Vagina (tissue), 2 donors: ENCODE measurements at places on chromosomes 7 and 10. TPM values are rescaled to one million over a fixed set of nuclear protein-coding genes. Genes with fewer than 3 reads are reported as not detected.
A peak's percentile ranks its signal among the peaks of the same experiment; 100 is the strongest.

RHOBTB1 gene
- total RNA-seq: 11.0 TPM

RASA4B gene
- total RNA-seq: 19.6 TPM

PDGFA gene
- total RNA-seq: 31.2 TPM

FAM20C gene
- 22.1 TPM for total RNA-seq

ACTL6B gene
- total RNA-seq: 0.49 TPM

CDK14 gene
- 21.6 TPM for total RNA-seq

DNA sequence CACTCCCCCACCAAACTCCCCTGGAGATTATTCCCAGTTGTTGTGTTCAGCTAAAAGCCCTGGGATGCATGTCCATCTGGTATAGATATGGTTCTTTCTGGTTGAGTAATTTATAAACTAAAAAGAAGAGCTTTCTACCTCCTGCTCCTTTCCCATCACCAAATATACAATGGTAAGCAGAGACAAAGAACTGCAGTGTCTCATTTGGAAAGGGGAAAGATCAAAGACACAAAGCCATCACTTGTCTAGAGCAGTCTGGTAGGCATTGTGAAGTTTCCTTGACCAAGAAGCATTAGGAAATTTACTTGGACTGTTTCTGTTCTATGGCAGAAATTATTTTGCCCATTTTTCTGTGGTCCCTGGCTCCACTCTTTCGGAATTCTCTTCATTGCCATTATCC is 24.9 kb upstream of the PANK1 start:
- no peaks in the 10 kb centered on the region for H3K36me3 ChIP-seq
- H3K27me3 ChIP-seq: no peaks in the 10 kb centered on the region
- no peak for DNase-seq
- H3K27ac ChIP-seq: no peak overlapping the region

DNA sequence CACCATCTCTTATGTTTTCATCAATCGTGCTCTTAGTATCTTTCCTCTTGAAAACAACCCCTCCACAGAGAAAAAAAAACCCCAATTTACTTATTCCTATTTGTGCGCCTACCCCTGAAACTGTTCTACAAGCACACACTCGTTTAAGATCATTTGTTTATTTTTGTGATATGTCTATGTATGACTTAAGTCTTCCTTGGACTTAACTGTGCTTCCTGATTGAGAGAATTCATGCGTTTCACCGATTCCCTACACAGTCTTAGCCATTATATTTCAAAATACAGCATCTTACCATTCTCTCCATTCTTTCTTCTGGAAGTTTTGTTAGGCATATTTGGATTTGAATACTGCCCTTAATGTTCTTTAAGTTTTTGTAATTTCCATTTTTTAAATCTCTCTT is 159.4 kb downstream of the MLLT10 start:
- no peak overlapping the region for H3K27ac ChIP-seq
- no peaks in the 10 kb centered on the region for H3K27me3 ChIP-seq
- H3K4me1 ChIP-seq: peaks cover 6% of the 10 kb centered on the region
- no peak for DNase-seq
- H3K36me3 ChIP-seq: no peaks in the 10 kb centered on the region
- H3K4me3 ChIP-seq: no peak overlapping the region

DNA sequence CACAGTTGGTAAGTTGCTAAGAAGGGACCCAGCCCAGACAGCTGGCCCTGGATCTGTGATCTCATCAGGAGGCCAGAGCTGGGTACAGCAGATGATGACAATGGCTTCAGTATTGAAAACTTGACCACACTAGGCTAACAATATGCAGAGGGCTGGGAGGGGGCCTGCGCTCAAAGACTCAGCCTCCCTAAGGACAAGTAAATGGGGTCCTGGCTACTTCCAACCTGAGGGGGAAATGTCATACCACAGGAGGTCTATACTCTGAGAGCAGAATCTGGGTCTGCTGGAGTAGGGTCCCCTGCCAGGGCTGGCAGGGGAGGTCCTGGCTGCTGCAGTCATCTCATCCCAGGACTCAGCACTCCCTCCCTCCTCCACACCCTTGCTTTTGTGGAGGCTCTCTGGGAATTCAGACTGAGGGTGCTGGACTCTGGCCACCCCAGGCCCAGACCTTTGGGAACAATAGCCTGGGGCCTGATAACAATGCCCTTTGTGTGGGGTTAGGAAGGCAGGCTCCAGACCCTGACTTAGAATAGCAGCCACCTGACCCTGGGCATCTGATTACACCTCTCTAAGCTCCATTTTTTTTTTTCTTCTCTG is 1.4 kb downstream of the FXYD4 start:
- no peak overlapping the region for H3K27ac ChIP-seq
- no peaks in the 10 kb centered on the region for H3K36me3 ChIP-seq

DNA sequence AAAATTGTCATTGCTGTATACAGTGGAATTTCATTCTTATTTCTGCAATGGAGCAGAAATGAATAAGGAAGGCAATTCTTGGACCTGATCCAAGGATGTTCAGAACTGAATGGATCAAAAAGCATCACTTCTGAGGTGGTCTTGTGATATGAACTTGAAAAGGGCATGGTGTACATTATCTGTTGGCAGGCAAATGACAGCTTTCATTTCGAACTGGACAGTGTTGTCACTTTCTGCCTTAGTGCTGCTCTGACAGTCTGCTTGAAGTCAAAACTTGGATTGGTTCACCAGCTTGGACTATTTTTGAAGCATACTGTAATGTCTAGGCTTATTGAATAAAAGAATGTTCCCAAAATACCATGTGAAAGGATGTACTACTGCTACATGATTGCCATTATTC is 52.0 kb downstream of the VCL start:
- H3K27ac ChIP-seq: peak overlapping the region; percentile 4
- no peak for DNase-seq
- no peaks in the 10 kb centered on the region for H3K36me3 ChIP-seq
- H3K4me3 ChIP-seq: no peak overlapping the region

GRCh38 chr10:54415483-54415882 is 385.5 kb downstream of the PCDH15 start:
- H3K27ac ChIP-seq: no peak overlapping the region
- no peaks in the 10 kb centered on the region for H3K27me3 ChIP-seq
- no peaks in the 10 kb centered on the region for H3K4me1 ChIP-seq
- H3K36me3 ChIP-seq: no peaks in the 10 kb centered on the region

DNA sequence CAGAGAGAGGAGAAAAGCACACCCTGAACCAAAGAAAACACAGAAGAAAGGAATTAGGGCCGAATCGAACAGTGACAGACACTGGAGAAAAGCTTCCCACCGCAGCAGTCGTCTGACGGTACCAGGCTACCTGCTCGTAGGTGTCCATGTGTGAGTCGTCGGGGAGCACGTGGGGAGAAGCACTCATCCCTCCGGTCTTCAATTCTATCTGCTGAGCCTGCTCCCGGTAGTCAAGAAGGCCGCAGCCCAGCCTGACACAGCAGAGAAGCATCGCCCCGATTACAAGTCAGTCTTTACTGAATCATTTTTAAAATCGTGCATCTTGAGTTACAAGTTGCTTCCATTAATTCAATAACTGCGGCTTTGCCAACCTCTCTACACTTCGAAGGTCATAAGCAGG is 24.5 kb downstream of the PITRM1 start:
- H3K36me3 ChIP-seq: peaks cover 5% of the 10 kb centered on the region
- no peaks in the 10 kb centered on the region for H3K27me3 ChIP-seq
- DNase-seq: no peak
- H3K27ac ChIP-seq: no peak overlapping the region
- no peaks in the 10 kb centered on the region for H3K4me1 ChIP-seq
- H3K4me3 ChIP-seq: no peak overlapping the region

DNA sequence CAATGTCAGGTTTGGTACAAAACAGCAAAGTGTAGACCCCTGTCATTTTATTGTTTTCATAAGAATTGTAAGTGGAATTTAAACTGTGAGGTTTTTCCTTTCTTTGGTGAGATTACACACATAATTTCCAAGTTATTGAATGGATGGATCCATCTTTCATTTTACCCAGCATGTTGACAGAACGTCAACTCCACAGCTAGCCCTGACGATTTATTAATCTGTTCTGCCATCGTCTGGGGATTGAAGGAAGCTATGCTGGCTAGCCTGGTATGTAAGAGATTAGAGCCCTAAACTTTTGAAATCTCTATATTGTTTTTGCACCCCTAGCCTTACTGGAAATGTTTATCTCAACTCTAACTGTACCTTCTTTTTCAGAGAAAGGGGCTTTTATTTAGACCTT is 8.6 kb downstream of the WNT16 start:
- no peak for DNase-seq
- H3K27me3 ChIP-seq: no peaks in the 10 kb centered on the region
- peak overlapping the region; percentile 31 for H3K27ac ChIP-seq
- H3K36me3 ChIP-seq: no peaks in the 10 kb centered on the region
- no peaks in the 10 kb centered on the region for H3K4me1 ChIP-seq

DNA sequence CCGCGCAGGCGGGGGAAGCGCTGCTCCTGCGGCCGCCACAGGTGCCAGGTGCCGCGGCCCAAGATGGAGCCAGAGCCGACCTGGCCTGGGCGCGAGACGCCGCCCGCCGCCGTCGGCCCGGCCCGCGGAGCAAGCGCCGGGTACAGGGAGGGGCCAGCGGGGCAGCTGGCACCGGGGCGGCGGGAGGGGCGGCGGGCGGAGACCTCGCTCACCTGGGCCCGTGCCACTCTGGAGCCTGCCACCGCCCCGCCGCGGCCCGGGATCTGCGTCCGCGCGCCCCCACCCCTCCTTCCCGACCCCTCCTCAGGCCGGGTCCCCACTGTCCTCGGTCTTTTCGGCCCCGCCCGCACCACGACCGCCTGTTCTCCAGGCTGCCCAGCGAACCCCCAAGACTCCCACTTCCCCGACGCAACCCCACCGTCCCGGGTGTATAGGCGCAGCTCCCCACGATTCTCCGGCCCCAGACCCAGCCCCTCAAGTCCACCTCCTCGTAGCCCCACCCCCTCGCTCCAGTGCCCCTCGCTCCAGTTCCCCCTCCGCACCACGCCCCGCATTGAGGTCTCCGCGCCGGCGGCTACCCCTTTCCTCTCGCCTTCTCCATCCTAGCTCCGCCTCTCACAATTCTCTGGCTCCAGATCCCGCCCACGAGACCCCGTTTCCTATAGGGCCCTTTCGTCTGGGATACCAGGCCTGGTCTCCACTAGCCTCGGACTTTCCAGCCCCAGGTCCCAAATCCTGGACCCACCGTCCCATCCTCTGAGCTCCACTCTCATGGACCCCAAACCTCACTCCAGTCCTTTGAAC is at the start of gene GPRIN2:
GPRIN2 (minus strand) TSS at position 144 of the 804 bp plus-strand sequence. CDS start 5,922 bp downstream, outside the sequence.
- H3K27ac ChIP-seq: no peak within 1 kb of the TSS
- H3K27me3 ChIP-seq: peaks cover 4% of the 10 kb centered on the region
- peaks cover 16% of the 10 kb centered on the region for H3K4me1 ChIP-seq
- H3K36me3 ChIP-seq: no peaks in the 10 kb centered on the region

GRCh38 chr10:109215291-109216075 is 707.8 kb downstream of the XPNPEP1 start:
- no peak for DNase-seq
- no peaks in the 10 kb centered on the region for H3K4me1 ChIP-seq
- no peak overlapping the region for H3K4me3 ChIP-seq
- H3K27ac ChIP-seq: no peak overlapping the region
- no peaks in the 10 kb centered on the region for H3K36me3 ChIP-seq
- H3K27me3 ChIP-seq: no peaks in the 10 kb centered on the region

GRCh38 chr7:129332254-129333035 is 101.8 kb upstream of the STRIP2 start:
- H3K27me3 ChIP-seq: no peaks in the 10 kb centered on the region
- no peaks in the 10 kb centered on the region for H3K36me3 ChIP-seq
- DNase-seq: no peak
- H3K4me3 ChIP-seq: no peak overlapping the region
